BJ (cell line): ENCODE measurements at places on chromosomes 7 and 10.

GRCh38 chr7:26195867-26196657, 4.5 kb downstream of the HNRNPA2B1 start:
- DNase-seq, result no peak

- no peak for DNase-seq
These were observed 2.9 kb downstream of the AKR1D1 start for GRCh38 chr7:138079137-138079536.

DNA sequence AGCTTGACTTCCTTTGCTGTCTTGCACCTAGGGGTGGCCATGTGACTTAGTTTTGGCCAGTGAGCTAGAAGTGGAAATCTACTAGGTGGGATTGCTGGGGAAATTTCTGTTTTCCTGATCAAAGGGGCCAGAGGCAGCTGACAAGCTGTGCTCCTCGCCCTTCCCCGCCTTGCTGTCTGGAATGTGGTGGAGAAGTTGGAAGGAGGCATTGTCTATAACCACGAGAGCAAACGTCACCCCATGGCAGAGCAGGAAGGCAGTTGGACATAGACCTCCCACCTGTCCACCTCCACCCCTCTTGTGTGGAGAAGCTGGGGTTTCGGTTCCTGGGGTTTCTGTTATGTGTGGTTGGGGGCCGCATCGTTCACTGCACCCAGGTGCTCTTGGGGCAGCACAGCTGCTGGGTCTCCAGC, 7.3 kb downstream of the SFRP5 start:
- no peak for DNase-seq

GRCh38 chr10:10627414-10627813, 390.3 kb upstream of the CELF2 start:
- no peak for DNase-seq

DNA sequence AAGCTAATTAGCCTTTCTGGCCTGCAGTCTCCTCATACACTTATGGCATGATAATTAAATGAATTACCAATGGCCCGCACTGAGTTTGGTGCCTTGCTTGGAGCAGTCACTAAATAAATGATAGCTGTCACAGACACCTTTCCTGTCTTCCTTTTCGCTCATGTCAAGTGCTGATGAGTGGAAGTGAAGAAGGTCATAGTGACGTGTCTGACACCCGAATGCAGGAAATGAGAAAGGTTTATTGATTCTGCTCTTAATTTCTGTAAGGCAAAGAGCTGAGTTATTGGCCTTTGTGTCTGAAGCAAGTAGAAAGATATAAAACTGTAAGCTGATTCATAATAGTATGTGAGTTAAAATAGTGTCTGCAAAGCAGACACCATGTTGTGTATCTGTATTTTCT, 13.2 kb upstream of the ESYT2 start:
- DNase-seq, result no peak

DNA sequence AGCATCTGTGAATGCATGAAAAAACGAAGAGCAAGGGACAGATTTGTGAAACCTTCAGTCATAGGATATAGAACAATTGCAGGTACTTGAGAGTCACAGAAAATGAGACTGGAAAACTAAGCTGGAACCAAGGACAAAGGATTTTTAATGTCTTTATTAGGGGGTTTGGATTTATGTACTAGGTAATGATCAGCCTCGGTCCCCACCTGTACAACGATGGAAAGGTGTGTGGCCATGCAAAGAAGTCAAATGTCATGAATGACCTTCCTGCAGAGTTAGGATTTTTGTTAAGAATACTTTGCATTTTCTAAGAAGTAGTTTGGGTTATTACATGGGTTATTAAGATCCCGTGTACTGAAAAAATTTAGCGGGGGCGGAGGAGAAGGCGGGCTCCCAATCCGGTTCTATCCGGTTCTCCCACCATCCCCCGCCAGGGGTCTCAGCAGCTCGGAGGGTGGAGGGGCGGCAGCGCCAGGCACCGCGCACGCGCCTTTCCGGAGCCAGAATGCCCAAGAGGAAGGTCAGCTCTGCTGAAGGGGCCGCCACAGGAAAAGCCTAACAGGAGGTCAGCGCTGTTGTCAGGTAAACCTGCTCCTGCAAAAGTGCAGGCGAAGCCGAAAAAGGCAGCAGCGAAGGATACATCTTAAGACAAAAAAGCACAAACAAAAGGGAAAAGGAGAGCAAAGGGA, 327.5 kb upstream of the PLXDC2 start:
- DNase-seq, result no peak

DNA sequence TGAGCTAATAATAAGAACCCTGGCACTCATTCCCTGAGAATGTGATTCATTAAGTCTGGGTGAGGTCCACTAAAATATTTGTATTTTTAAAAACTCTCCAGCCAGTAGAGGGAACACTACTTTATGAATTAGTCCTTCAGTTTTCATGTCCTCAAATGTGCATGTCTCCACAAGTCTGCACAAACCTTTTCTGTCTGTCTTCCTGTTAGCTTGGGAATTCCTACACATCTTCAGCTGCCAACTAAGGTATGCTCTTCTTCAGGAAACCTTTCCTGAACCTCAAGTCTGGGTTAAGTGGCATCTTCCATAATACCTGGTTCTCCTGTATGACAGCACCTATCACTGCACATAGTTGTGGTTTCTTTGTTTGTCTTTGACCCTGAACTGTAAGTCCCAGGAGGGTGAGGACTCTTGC, 119.6 kb upstream of the MKX start:
- peak; percentile 21 for DNase-seq

GRCh38 chr10:73287441-73287840, 35.0 kb upstream of the MRPS16 start:
- no peak for DNase-seq

DNA sequence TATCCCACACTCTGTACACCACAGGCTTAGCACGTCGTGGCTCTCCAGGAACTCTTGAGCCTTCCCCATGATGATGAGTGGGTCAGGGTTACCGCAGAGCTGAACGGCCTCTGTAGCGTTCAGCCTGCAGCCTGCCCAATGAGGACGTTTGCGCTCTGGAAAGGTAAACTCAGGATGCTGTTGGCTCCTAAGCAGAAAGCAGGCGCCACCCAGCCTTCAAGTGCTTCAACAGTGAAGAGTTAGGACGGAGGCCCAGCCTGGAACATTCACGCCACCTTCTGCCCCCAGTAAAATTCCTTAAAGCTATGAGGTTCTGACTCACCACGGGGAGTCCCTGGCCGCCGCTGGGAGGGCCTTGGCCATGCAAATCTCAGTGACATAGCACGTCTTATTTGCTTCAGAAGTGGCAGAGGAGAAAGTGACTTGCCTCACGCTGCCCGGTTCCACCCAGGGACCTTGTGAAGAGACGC, 161.5 kb upstream of the SH2B2 start:
- DNase-seq, result peak; percentile 70

- DNase-seq, result no peak
These were observed 141.0 kb downstream of the AOAH start for GRCh38 chr7:36583318-36583717.
